ENCODE measurements at places on chromosomes 6 and 20. TPM values are rescaled to one million over a fixed set of nuclear protein-coding genes. Genes with fewer than 3 reads are reported as not detected.

EPB41L1 gene
- 101 TPM for total RNA-seq

DNA sequence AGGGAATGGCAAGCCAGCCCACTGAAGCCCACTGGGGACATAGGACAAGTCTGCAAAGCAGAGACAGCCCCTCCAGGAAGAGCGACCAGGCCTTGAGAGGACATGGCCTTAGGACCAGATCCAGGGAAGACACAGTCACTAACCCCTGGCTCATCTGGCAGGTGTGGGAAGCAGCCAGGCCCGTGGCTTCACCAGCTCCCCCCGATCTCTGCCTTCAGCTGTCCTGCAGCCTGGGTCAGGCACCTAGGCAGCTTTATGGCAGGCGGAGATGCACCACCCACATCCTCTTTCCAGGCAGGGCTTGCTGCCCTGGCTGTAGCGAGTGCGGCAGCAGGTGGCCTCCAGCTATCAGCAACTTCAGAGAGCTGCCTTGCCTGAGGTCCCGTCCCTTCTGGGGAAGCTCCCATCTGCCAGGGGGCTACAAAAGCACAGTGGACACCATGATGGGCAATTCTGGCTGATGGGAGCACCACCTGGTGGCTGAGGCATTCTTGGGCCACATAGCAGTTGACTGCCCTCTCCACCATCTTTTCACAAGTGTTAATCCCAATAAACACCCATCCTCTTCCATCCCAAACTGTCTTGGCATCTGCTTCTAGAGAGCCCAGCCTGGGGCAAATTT is 85.8 kb downstream of the DZANK1 start:
- no peak for ATAC-seq

GRCh38 chr6:34531580-34532201 is 24.4 kb downstream of the SPDEF start:
- peak; percentile 94 for ATAC-seq

DNA sequence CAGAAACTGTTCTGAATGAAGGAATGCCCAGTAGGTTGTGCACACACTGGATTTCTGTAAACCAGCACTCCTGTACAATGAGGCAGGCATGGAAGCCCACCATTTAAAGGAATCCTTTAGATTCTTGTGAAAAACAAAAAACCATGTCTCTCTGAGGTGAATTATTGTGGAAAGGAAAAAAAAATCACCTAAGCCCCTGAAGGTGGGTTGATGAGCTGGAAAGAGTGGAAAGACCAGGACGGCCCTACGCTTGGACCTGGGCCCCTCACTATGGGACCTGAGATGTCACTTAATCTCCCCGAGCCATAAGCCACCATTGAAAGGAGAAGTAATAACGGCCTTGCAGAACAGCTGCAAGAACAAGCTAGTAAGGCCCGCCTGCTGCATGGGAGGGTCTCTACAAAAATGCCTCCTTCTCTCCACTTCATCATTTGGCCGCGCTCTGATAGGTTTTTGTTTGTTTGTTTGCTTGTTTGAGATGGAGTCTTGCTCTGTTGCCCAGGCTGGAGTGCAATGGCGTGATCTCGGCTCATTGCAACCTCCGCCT is 68.8 kb downstream of the RAB44 start:
- ATAC-seq: no peak

DNA sequence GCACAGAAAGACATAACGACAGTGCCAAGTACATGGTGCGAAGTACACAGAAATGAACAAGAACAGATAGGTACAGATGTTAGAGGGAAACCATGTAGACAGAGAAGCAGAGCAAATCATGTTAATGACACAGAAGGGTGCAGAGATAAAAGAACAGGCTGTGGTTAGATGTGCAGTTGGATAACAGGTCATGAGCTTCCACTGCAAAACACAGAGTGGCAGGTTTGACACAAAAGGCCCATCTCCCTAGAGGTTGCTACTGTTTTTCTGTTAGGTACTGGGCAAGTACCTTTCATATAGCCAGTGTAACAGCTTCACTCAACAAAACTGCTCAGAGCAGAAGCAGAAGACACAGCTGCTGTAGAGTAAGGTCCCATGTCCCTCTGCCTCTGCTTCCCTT is 84.6 kb downstream of the AK9 start:
- ATAC-seq: no peak

GRCh38 chr6:20632696-20633095 is 98.4 kb downstream of the CDKAL1 start:
- no peak for ATAC-seq

- peak; percentile 74 for ATAC-seq
Measured at GRCh38 chr6:1596088-1596852, 13.4 kb upstream of the FOXC1 start.

DNA sequence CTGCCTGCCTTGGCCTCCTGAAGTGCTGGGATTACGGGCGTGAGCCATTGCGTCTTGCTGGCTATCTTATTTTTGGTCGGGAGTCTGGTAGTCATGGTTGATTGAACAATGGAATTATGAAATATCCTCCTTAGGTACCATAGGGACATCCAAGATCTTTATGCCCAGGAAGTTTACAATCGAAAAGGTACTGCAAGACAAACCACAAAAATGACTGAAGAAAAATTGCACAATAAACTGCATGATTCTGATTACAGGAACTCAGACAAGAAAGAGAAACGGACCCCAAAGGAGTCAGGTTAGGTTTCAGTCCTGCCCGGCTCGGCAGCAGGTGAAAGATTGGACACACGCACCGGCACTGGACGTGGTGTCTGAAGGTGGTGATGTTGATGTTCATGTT is 5.3 kb downstream of the SLC26A8 start:
- ATAC-seq: no peak

DNA sequence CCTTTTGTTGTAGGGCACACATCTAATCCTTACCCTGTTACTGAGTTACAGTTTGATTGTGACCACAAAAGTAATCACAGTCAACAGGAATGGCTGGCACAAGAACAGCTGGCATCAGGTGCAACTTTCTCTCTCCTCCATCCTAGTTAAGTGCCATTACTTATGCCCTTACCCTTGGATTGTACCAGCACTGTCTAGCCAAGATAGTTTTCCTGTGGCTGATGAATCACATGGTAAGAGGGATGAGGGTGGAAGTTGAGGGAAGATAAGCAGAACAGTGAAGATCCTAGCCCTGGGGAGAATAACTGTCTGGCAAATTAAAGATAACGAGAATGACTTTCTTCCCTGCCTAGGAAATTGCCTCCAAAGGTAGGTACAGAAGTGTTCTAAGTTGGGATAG is 42.0 kb downstream of the RNF217 start:
- no peak for ATAC-seq

GRCh38 chr6:29762051-29762450 is 38.8 kb downstream of the HLA-F start:
- ATAC-seq: no peak

DNA sequence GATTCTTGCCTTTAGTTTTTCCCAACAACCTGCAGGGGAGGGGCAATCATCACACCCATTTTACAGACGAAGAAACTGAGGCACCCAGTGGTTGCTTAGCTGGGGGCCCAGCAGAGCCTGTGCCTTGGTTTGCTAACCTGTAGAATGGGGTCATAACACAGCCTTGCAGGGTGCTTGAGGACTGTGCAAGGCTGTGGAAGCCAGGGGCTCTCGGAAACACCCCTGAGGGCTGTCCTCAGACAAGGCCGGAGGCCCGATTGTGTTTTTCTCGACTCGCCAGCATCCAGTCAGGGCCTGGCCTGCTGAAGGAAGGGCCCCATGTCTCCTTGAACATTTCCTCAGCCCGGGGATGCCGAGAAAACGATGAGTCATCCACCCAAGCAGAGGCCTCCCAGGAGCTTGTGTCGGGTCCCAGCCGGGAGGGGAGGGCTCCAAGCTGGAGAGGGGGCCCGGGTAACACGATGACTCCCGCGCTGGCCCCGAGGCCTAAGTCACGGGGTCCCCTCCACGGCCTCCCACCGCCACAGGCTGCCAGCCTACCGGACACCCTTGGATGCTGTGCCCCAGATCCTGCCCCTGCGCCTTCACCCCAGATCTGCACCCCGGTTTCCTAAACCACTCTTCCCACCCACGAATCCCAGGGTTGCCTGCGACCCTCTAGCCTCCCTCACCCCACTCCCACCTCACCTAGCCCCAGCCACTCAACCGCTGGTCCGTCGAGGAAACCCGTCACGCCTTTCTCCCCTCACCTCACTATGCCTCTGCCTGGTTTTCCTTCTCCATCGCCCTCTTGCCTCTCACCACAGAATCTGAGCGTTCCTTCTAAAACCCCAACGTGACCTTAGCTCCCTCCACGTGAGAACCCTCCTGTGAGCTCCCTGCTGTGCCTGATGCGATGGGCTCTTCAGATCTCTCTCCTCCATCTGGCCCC is 10.6 kb downstream of the NOL4L start:
- ATAC-seq: peak; percentile 91

- no peak for ATAC-seq
Measured at GRCh38 chr6:74273541-74273940, 577.5 kb downstream of the CD109 start.

DNA sequence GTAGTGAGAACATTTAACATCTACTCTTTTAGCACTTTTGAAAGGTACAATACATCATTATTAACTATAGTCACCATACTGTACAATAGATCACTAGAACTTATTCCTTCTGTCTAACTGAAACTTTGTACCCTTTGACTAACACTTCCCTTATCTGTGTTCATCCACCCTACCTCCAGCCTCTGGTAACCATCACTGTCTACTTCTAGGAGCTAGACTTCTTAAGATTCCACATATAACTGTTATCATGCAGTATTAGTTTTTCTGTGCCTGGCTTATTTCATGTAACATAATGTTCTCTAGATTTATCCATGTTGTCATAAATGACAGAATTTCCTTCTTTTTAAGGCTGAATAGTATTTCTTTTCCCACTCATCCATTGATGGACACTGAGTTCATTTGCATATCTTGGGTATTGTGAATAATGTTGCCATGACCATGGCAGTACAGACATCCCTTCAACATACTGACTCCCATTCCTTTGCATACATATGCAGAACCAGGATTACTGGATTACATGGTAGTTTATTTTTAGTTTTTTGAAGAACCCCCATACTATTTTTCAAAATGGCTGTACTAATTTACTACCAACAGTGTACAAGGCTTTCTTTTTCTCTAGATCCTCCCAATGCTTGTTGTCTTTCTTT is 135.7 kb downstream of the MOXD1 start:
- no peak for ATAC-seq

LAMA2 gene
- 1.1 TPM for total RNA-seq

RIPOR3 gene
- total RNA-seq: 2.4 TPM

PXDC1 gene
- 57.9 TPM for total RNA-seq

DNA sequence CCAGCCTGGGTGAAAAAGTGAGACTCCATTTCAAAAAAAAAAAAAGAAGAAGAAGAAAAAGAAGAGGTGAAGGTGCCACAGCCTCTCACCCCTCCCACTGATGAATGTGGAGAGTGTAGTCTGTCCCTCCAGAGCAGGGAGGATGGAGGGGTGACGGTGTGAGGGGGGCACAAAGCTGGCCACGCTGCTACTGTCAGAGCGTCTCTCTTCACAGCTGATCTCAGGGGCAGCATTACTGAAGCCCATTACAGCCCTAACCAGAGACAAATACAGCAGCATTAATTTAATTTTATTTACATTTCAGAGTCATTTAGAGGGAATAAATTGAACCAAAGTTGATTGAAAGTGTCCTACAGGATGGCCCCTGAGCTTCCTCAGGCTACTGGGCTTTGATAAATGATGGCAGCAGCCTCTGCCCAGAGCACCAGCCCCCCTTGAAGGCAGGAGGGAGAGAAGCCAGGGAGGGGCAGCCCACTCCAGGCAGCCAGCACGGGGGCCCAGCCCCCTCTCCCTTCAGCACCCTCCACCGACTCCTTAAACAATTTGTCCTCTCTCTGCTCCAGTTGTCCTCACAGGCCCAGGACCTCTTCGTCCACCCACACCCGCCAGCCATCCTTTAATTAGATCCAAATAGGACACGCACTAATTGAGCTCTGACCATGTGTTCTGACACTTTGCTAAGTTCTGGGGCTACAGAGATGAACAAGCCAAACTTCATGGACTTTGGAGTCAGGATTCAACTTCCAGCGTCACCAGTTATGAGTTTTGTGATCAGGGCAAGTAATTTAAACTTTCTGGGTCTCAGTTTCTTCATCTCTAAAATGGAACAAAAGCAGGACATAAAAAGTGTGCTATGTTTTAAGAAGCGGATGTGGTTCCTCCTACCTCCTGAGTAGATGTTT is 18.6 kb upstream of the ZFAND3 start:
- no peak for ATAC-seq

DNA sequence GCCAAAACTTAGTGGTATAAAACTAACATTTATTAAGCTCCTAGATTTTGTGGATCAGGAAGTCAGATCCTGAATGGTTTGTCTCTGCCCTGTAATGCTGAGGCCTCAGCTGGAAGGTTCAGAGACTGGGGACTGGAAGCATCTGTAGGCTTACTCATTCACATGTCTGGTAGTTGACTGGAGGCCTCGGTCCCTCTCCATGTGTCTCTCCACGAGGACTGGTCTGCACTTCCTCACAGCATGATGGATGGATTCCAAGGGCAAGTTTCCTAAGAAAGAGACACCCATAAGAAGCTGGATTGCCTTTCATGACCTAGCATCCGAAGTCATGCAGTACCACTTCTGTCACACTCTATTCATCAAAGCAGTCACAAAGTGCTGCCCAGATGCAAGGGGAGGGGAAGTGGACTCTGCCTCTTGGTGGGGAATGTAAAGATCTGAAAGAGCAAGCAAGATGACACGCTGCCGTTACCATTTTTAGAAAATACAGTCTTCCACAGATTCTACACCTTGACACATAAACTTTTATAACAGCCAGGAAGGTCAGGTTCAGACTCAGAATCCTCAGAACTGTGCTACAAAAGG is 17.2 kb upstream of the MDGA1 start:
- no peak for ATAC-seq

TOX2 gene
- total RNA-seq: 7.6 TPM

- ATAC-seq: no peak
Measured at GRCh38 chr6:165846123-165846966, 183.3 kb upstream of the PDE10A start.

CRISP3 gene
- total RNA-seq: 0.28 TPM

Data from motor neuron (in vitro differentiated cells).